ENCODE measurements at places on chromosomes 5 and 9.

- no peak for DNase-seq
These were observed 314.2 kb downstream of the CDK5RAP2 start for GRCh38 chr9:120265791-120266190.

GRCh38 chr9:89160806-89161205 lies 17.8 kb downstream of the SHC3 start:
- DNase-seq, result no peak

GRCh38 chr5:126056851-126057622 lies 366.2 kb upstream of the GRAMD2B start:
- DNase-seq, result no peak

DNA sequence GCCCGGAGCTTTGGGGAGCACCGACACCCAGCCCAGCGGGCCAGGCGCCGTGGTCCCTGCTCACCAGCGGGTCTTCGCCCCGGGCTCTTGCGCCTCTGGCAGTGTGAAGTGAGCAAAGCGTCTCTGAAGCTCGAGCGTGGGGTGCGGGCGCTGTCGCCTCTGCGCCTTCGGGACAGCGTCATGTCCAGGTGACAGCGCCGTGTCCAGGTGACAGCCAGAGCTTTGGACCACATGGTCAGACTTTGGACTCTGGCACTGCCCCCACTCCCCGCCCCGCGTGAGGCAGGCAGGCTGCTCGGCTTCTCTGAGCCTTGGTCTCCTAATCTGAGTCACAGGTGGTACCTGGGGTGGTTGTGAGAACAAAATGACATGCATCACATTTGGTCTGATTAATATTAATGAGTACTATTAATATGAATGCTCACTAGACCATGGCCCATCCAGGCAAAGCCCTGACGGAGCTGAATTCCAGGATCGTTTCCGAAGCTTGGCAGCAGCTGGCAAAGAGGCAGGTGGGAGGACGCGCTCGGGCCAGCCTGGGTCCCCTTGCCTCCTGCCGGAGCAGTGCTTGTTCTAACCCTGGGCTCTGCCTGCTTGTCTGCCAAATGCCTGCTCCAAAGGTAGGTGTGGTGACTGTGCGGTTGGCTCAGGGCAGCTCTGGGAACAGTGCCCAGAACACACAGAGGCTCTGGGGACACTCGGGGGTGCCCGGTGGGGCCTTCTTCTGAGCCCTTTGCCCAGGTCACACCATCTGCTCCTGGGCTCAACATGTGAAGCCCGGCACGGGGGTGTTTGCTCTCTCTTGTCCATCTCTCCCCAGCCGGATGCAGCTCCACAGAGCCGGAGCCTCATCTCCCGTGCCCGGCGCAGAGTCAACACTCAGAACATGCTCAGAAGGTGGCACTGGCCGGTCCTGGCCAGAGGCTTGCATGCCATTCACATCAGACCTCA lies 157.1 kb downstream of the OLFM1 start:
- no peak for DNase-seq

GRCh38 chr5:66122379-66123034 lies 21.6 kb upstream of the SREK1 start:
- DNase-seq, result no peak

DNA sequence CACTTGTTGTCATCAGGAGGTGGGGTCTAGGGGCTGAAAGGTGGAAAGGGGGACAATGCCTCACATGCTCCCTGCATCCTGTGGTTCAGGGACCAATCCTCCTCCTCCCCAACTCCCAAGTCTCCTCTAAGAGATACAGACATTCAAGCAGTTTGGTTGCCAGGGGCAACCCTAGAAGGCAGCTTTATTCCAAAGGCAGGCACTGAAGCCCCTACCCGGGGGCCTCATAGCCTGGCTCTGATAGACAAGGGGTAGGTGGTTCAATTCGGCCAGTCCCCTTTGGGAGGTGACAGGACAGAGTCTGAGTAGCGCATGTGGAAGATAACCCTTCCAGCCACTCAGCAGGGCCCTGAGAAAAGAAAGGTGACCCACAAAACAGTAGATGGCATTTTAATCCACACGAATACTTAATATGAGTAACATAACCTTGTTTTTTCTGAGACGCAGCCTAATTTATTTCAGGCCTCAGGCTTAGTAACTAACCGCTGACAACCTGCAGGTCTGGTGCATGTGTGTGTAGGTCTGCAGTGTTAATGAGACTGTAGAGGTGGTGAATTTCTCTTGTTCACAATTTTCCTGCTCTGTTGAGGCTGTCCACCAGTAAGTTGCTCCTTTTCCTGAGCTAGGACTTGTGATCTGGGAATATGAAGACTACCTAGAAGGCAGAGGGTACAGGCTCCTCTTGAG lies 31.3 kb upstream of the HSPA9 start:
- no peak for DNase-seq

GRCh38 chr5:172640822-172641358 lies at the start of gene NEURL1B:
Gene NEURL1B, plus strand, starts transcription at chr5:172641263. Its CDS starts 144 bp downstream, at chr5:172641407.
- peak; percentile 75 for DNase-seq

GRCh38 chr5:132831095-132831860 lies 831 bp upstream of the SHROOM1 start:
- DNase-seq, result no peak

- no peak for DNase-seq
These were observed 168.3 kb upstream of the TLE4 start for GRCh38 chr9:79403495-79403894.

DNA sequence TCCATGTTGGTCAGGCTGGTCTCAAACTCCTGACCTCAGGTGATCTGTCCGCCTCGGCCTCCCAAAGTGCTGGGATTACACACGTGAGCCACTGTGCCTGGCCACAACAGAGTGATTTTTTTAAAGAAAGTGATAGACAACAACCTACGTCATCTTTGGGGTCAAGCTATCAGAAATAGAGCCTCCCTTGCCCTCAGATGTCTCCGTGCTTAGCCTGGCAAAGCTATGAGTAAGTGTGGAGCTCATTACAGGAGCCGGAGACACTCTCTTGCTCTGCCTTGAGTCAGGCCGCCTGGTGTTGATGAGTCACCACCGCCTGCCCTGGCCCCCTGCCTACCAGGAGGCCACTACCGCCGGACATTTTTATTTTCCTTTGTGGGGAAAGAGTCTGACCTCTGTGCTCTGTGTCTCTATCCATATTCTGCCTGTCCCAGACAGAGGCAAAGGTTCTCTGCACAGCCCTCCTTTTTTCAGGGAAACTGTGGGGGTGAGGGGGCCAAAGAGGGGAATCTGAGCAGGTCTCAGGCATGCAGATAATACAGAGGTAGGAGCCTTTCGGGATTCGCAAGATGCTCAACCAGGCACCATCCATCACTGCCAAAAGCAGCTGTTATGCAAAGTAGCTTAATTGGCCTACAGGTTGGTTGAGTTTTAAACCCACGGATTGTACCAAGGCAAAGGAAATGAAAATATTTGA lies 123.7 kb upstream of the CPEB4 start:
- DNase-seq, result peak; percentile 50

- DNase-seq, result no peak
These were observed 30.4 kb downstream of the FAM163B start for GRCh38 chr9:133578524-133579441.

DNA sequence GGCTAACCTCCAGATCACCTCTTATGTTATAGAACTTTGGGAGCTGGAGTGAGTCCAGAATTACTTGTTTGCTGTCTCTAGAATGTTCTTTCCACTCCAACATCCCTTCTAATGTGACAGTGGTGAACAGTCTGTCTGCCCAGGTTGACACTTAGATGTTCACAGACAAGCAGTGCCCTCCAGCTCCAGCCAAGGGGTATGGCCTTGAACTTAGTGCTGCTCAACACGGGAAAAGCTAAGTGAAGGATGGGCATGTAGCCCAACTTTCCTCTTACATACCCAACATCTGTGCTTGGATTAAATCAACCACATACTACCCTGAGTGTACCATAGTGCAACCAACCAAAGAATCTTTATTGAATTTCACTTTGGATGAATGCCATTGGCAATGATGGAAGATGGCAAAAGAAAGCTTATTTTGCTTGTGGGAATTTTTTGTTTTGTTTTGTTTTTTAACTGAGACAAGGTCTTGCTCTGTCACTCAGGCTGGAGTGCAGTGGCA lies 201.2 kb downstream of the NXNL2 start:
- no peak for DNase-seq

DNA sequence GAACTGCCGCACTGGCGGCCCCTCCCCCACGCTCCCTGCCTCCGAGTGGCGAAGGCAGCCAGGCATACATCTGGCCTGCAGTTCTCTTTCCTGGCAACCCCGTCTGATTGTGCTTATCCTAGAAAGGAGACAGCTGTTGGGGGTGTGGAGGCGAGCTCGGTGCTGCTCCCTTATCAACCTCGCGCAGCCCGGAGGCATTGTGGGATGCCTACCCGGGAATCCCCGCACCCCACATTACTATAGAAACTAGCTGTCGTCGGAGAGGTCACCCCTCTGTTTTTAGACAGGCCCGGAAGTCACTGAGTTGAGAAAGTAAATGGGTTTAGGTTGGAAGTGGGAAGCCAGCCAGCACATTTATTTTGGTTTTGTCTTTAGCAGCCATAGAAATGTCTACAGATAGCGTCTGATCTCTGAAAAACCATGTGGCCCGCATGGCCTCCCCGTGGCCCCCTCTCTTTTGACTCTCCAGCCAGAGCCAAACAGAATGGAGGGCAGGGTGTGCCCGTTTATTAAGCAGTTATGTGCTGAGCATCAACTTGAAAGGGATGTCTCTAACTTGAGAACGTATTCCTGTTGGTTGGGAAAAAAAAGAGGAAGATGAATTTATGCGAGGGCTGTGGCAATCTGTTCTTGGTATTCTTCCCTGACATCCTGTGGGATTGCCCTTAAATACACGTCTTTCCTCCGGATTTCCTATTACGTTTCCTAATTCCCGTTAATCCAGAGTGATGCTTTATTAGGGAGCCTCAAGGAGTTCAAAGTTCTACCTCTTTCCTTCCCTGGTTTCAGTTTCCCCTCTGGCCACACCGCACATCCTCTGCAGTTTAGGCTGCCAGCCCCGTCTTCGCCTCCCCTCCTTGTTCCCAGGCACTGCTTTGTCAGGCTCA lies 3.9 kb downstream of the STC2 start:
- peak; percentile 79 for DNase-seq

DNA sequence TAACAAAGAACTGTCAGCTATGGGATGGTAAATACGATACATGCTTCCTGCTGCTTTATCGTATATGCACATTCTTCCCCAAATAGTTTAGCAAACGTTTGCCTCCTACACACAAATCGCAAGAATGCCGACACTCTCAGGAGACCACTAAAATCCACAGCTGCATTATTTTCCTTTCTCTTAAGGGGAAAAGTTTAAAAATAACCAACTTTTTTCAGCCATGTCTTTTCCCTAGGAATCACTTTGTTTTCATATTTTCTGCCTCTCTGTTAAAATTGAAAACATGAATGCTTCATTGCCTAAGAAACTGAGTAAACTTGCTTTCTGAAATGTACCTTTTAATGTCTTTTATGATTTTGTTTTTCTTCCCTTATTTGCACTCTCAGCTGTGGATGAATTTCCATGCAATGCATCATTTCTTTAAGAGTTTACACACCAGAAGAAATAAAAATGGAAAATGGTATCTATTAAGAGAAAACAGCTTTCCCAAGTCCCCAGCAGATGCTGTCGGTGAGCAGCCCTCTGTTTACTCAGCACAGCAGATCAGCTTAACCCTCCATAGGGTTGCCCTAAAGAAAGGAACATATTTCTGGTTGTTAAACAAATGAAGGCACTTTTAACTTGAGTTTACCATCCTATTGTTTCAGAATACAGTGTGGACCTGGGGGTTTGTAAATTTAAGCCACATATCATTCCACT lies 66.2 kb downstream of the IZUMO3 start:
- no peak for DNase-seq

- DNase-seq, result no peak
These were observed 140.5 kb downstream of the SLIT3 start for GRCh38 chr5:169160405-169160901.

- peak; percentile 98 for DNase-seq
These were observed 195.7 kb downstream of the NR3C1 start for GRCh38 chr5:143207563-143208364.

- no peak for DNase-seq
These were observed 154.7 kb downstream of the NXNL2 start for GRCh38 chr9:88689509-88690298.

DNA sequence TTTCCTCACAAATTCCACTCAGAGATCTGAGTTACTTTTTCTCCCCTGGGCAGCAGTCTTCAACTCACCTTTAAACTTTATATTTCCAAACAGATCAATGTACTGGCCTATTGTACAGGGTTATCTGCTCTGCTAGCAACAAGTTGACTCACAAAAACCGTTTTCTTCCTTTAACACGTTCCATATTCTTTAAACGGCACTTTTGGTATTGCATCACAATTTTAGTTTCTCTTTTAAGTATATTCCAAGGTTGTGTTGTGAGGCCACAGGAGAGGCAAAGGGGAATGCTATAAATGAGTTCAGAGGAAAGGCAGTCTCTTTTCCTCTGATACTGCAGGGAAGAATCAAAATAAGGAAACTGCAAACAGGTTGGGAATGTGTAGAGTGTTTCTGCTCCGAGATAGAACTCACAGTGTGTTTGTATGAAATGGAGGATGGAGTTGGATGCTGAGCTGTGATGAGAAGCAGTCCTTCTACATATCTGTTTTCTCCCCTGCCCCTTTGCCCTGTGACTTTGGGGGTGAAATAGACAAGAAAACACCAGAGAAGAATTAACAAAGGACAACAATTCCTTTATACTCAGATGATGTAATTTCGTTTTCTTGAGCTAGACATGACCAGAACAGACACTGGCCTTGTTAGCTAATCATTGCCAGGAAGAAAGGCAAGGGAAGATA lies 9.9 kb upstream of the ALDOB start:
- DNase-seq, result no peak

GRCh38 chr9:5042661-5043178 lies 57.6 kb downstream of the JAK2 start:
- DNase-seq, result no peak

GRCh38 chr5:83096660-83097339 lies 19.5 kb downstream of the XRCC4 start:
- DNase-seq, result no peak

GRCh38 chr5:73067213-73067612 lies 53.2 kb upstream of the TMEM171 start:
- DNase-seq, result no peak

GRCh38 chr5:43161244-43161643 lies 30.8 kb upstream of the NIM1K start:
- no peak for DNase-seq

- no peak for DNase-seq
These were observed 65.9 kb upstream of the FCN2 start for GRCh38 chr9:134814598-134815215.

DNA sequence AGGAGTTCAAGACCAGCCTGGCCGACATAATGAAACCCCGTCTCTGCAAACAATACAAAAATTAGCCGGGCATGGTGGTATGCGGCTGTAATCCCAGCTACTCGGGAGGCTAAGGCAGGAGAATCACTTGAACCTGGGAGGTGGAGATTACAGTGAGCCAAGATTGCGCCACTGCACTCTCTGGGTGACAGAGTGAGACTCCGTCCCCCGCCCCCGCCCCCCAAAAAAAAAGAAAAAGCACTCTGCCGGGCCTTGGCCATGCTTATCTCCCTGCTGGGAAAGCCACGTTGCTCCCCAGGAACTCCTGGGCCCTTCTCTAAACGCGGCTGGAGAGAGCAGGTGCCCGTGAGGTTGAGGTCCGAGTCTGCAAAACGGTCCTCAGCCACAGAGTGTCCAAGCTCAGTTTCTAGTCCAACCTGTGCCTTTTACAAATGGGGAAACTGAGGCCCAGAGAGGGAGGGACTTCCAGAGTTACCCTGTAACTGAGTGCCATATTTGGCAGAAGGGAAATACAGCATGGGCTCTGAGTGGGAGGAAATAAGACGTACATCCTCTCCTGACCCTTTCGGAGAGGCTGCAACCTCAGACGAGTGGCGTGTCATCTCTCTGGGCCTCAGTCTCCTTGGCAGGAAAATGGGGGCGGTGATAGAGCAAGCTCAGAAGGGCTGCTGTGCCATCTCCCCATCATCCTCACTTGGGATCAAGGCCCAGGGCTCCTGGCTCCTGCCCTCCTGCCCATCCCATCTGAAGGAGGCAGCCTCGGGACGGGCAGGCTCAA lies 6.6 kb upstream of the PHYHD1 start:
- no peak for DNase-seq

- peak; percentile 53 for DNase-seq
These were observed 55.2 kb upstream of the FYB1 start for GRCh38 chr5:39274398-39275085.

All from hematopoietic multipotent progenitor cell treated with erythropoietin and hydrocortisone succinate and interleukin-3 and kit ligand, for 8 days (in vitro differentiated cells).